Stimulated activated naive CD8-positive, alpha-beta T cell treated with anti-CD3 and anti-CD28 coated beads, Interleukin-15, Interleukin-2, amounts not matched to agents 100 U/mL and 50 U/mL, for 24 hours (primary cell): ENCODE measurements at places on chromosomes 11 and 22.

DNA sequence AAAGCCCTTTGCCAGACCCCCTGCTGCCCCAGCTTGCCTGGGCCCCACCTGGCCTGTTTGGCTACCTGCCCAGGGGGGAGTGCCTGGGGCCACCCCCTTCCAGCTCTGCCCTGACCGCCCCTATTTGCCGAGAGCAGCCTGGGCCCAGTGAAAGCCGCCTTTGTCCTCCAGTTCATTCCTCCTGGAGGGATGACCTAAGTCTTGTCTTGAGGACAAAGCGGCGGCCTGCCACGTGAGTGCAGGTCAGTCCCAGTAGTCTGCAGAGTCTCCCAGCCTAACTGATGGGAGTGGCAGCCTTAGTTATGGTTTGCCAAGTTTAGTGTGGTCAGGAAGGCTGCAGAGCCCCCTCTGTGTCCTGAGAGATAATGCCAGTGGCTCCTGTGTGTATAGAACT lies 115.9 kb upstream of the CRYBB3 start:
- DNase-seq: no peak

DNA sequence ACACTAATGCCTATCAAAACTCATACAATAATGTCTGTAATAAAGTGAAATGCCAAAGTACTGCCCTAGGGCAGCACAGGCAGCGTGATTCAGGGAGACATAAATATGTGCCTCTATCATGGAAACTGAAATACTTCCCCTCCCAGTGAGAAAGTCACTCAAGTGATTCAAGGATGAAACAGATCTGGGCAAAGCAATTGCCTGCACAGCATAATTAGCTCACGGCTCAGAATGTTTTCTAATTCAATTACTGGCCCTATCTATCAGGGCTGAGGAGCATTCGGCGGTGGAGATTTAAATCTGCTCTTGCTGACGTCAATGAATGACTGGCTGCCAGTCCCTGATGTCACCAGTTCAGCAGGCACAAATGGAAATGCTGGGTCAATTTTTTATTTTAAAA lies 27.7 kb upstream of the PPP2R1B start:
- DNase-seq: no peak

DNA sequence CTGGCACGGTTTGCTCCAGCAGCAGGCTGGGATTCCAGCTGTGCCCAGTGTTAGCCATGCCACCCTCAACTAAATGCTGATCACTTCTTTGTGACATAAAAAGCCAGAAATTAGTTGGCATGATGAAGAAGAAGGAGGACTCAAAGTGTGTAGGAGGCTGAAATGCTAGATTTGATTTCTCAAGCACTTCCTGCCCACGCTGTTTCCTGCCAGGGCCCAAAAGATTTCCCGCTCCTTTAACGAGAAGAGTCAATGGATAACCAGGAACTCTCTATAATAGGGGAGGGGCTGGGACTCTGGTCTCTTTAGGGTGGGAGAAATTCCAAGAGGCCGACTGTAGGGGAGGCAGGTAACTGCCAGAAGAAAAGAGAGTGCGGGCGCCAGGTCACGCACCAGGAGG lies 26.4 kb downstream of the APOL3 start:
- no peak for DNase-seq

DNA sequence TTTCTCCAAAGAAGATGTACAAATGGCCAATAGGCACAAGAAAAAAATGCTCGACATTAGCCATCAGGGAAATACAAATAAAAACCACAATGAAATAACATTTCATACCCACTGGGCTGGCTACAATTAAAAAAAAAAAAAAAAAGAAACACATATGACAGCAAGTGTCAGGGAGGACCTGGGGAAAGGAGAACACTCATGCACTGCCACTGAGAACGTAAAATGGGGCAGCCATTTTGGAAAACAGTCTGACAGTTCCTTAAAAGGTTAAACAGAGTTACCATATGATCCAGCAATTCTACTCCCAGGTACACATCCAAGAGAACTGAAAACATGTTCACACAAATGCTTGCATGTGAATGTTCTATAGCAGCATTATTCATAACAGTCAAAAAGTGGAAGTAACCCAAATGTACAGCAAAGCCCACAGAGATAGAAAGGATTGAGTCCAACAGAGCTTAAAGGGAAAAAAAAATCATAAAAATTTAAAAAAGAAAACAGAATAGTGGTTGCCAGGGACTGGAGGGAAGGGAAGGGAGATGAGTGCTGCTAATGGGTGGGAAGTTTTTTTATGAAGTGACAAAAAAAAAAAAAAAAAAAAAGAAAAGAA lies 48.4 kb upstream of the CYP2D6 start:
- DNase-seq: no peak

- DNase-seq: no peak
Measured at GRCh38 chr22:23688121-23688520, 2.7 kb upstream of the RGL4 start.
